ENCODE measurements at places on chromosomes 1 and 21.

- no peak for DNase-seq
These were observed 50.3 kb downstream of the SYT2 start for GRCh38 chr1:202659974-202660373.

- DNase-seq: no peak
These were observed 39.3 kb upstream of the COL6A2 start for GRCh38 chr21:46058431-46059145.

- no peak for DNase-seq
These were observed 84.9 kb upstream of the SLC44A3 start for GRCh38 chr1:94734963-94735901.

GRCh38 chr1:209305221-209305954 is 278.1 kb upstream of the CAMK1G start:
- no peak for DNase-seq

DNA sequence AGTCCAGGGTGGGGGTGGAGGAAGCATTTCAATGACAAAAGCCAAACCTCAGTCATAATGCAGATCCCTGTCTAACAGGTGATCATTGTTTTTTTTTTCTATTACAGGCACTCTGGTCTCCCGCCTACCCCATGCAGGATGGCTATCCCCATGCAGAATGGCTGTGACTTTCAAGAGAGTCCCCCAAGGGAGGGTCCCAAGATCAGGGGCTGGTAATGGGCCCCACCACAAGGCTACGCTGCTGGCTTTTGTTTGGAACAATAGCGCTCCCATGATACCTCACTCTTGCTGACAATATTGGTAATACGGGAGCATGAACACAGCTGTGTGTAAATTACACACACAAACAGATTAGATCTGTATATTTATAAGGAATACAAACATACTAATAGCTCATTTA is 119.4 kb downstream of the SLC45A1 start:
- DNase-seq: no peak

DNA sequence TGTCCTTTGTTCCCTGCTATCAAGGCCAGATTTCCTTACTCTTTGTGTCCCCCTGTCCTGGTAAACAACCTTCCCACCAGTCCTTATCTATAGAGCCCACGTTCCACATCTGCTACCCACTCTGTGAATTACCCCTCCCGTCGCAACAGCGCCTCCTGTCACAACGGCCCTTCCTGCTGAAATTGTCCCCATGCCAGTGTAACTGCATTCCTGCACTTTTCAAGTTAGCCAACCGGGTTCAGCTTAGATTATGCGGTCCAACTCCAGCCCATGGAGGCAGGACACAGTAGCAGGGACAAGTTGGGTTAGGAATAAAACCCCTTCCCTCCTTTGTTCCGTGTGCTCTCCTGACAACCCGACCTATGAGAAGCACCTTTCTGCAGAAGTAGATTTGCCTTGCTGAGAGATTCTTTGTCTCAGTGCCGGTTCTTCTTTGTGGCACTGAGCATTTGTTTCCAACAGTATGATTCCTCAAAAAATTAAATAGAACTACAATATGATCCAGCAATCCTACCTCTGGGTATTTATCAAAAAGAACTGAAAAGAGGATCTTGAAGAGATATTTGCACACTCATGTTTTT is 180.3 kb downstream of the PTBP2 start:
- DNase-seq: no peak

DNA sequence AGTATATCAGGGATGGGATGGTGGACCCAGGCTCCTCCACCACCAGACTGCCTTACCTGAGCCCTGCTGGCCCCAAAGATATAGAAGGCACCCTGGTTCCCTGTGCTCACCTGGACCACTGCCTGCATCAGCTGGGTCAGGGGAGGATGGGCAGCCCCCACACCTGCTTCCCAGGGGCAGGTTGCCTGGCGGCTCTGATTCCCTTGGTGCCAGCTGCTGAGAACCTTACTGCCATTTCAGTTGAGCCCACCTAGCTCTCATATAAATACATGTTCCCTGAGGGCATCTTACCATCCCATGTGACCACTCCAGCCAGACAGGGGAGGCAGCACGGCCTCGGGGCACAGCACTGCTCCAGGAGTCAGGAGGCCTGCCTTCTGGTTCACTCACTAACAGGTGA is 24.4 kb downstream of the PSEN2 start:
- no peak for DNase-seq

Data from stimulated activated naive CD4-positive, alpha-beta T cell treated with Interleukin-2 at 50 U/mL for 16 hours (primary cell).